MM.1S (cell line): ENCODE measurements at places on chromosomes 5 and 9.

DNA sequence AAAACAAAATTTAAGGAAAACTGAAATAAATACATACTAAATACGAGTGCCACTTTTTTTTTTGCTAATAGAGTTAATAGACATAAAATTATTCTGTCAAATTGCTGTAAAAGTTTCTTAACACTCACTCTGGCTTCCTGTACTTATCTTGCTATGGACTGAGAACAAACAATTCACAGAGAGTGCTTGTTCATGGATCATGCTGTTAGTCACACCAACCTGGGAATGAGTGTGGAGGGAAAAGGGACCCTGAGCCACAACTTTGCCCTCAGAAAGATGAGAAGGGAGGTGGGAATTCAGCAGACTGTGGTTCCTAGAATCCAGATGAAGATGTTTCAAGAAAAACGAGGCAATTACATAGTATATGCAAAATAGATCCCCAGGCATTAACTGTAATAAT, 246.9 kb downstream of the FBXL7 start:
- no peak for DNase-seq

GRCh38 chr5:179762079-179762780, 29.6 kb downstream of the MAML1 start:
- DNase-seq: peak; percentile 18

GRCh38 chr5:162683284-162683683, 615.7 kb downstream of the GABRG2 start:
- DNase-seq: no peak

GRCh38 chr9:96256800-96257199, 45.2 kb downstream of the HSD17B3 start:
- no peak for DNase-seq

DNA sequence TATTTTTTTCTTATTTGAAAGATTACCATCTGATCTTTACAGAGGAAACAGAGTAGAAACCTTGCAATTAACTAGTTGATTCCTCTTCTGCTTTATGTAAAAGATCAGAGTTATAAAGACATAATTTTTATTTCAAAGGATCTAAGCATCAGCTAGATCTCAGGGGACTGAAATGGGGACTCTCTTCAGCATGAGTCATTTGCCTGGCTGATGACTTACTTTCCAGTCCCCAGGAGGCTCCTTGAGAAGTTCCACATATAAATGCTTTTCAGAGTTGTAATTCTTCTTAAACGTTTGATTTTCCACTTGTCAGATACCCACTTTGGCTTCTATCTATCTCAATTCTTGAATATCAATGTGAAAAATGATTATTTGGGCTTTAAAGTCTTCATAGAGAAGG, 389.4 kb downstream of the RAB3C start:
- DNase-seq: no peak

DNA sequence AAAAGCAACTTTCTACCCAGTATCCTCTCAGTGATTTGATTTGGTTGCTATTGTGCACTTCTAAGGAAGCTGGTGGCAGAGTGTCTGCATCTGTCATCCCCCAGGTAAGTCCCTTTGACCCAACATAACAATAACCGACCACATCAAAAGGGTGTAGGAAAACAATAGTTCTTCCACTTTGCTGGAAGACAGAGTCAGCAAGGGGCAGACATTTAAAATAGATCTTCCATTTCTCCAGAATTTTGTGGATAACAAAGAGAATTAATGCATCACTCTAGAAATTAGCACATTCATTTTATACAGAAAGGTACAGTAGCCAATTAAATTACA, 177.5 kb downstream of the EBF1 start:
- no peak for DNase-seq

DNA sequence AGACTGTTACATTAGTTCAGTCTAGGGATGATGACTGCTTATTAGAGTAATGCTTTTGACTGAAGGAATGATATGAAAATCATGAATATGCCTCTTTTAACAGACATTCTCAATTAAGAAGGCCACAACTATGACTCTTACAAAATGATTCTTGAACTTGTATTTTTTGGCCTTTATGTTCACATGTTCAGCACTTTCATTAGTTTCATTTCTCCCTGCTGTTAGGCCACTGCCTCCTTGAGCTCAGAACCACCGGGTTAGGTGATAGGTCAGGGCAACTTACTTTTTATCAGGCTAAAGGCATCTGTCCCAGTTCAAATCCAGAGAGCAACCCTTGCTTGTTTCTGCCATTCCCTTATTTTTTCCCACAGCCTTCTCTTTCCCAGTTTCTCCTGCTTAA, 235.2 kb upstream of the ELL2 start:
- no peak for DNase-seq

- no peak for DNase-seq
These were observed 92.6 kb upstream of the TRIM32 start for GRCh38 chr9:116594547-116594946.

DNA sequence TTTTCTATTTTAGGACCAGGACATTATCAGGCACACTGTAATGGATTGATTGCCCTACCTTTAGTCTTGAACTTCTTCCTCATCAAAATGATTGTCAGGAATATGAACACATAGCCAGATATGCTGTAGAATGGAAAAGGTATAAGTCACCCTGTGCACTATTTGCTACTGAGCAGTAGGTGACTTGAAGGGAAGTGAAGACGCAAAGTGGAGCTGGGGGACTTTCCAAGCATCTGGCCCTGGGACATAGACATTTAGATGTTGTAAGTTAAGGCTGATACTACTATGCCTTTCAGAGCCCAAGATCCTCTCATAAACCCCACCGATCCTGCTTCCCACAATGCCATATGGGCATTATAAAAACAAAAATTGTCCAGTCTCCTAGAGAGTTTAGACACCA, 174.5 kb downstream of the DOCK8 start:
- DNase-seq: no peak

- peak; percentile 70 for DNase-seq
These were observed 46.6 kb upstream of the IPPK start for GRCh38 chr9:92716557-92716956.

- DNase-seq: no peak
These were observed 20.9 kb downstream of the CSF2 start for GRCh38 chr5:132094393-132095076.

DNA sequence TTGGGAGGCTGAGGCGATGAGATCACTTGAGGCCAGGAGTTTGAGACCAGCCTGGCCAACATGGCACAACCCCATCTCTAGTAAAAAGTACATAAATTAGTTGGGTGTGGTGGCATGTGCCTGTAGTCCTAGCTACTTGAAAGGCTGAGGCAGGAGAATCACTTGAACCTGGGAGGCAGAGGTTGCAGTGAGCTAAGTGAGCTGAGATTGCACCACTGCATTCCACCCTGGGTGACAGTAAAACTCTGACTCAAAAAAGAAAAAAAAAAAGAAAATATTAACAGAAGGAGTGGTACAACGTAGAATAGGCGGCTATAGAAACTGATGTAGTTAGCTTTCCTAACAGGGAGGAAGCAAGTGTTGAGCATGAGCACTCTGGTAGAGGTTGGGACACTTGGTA, 59.9 kb downstream of the PBX3 start:
- no peak for DNase-seq

DNA sequence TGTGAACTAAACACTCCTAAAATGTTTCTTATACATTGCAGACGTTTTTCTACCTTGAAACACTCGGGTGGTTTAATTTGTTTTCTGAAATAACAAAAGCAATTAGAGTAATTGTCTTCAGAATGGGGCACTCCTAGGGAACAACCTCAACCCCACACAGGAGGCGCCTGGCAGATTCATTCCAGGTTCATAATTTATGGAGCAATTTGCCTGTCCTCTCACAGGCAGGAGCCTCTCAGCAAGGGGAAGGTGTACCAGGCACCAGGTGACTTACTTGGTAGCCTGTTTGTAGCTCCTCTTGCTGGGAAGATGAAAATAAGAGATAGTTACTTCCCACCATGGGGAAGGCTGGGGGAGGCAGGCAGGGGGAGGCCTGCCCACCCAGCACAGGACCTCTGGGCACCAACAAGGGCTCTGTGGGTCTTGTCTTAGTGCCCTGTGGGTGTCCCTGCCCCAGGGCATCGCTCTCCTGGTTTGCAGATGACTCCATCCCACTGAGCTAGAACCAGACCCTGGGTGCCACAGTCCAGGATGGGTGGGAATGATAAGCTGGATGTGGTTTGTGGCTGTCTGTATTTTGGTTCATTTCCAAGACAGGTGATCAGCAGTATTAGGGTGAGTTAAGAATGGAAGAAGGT, 144.4 kb downstream of the FSTL4 start:
- no peak for DNase-seq

- DNase-seq: no peak
These were observed 11.9 kb downstream of the FYB1 start for GRCh38 chr5:39207345-39208045.

DNA sequence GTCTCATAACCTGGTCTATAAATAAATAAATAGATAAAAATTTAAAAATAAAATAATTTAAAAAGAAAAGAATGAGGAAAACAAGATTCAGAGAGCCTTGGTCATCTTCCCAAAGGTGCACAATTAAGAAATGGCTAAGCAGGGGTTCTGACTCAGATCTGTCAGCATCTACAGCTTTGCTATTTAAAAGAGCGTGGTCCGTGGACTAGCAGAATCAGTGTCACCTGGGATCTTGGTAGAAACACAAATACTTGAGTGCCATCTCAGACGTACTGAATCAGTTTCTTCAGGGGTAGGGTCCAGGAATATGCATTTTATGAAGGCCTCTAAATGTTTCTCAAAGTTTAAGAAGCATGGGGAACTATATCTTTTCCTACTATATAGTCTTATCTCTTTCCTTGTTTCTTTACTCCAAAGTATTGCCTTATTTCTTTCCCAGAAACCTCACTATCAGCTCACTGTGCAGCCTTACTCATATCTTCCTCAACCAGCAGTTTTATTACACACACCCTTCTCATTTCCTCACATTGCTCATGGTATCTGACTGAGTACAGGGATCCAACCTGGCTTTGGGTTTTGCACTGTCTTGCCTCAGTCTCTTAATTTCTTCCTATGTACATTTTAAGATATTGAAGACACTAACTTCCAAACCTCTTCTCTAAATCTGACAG, 58.6 kb downstream of the TMC1 start:
- DNase-seq: no peak

GRCh38 chr5:6760686-6761085, 47.5 kb downstream of the TENT4A start:
- DNase-seq: no peak

GRCh38 chr9:114938687-114939575, 8.5 kb upstream of the TNFSF8 start:
- no peak for DNase-seq

- no peak for DNase-seq
These were observed 7.7 kb upstream of the SLC35D2 start for GRCh38 chr9:96391021-96391765.

- no peak for DNase-seq
These were observed 174.8 kb downstream of the COL23A1 start for GRCh38 chr5:178415353-178415752.

- peak; percentile 73 for DNase-seq
These were observed 55.8 kb upstream of the SHC3 start for GRCh38 chr9:89234205-89235067.

- no peak for DNase-seq
These were observed 165.2 kb upstream of the KLF9 start for GRCh38 chr9:70579686-70580085.

GRCh38 chr9:120510816-120511215, 69.2 kb downstream of the CDK5RAP2 start:
- DNase-seq: no peak

GRCh38 chr9:3795556-3795955, 269.8 kb upstream of the RFX3 start:
- no peak for DNase-seq

- no peak for DNase-seq
These were observed 123.5 kb downstream of the DAB2IP start for GRCh38 chr9:121774715-121775613.

GRCh38 chr5:171845857-171846256, 60.2 kb downstream of the SMIM23 start:
- DNase-seq: no peak

DNA sequence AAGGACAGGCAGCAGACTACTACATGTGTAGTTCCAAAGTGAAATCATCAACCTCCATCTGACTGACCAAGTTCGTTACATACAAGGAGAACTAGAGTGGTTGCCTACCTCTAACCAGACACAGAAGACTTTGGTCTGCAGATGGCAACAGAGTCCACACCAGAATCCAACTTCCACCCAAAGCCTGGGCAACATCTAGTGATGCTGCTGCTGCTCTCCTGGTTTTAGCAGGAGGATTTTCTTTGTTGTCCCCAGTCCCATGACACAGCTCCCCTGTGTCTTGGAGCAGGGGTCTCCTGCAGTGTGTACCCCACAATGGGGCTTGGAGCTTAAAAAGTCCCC, 46.4 kb upstream of the APC start:
- DNase-seq: no peak

- no peak for DNase-seq
These were observed 2.1 kb downstream of the GTF3C4 start for GRCh38 chr9:132672413-132672690.

GRCh38 chr9:107368696-107369095, 85.6 kb downstream of the RAD23B start:
- no peak for DNase-seq

GRCh38 chr9:95032580-95033341, 284.7 kb downstream of the FANCC start:
- DNase-seq: no peak

DNA sequence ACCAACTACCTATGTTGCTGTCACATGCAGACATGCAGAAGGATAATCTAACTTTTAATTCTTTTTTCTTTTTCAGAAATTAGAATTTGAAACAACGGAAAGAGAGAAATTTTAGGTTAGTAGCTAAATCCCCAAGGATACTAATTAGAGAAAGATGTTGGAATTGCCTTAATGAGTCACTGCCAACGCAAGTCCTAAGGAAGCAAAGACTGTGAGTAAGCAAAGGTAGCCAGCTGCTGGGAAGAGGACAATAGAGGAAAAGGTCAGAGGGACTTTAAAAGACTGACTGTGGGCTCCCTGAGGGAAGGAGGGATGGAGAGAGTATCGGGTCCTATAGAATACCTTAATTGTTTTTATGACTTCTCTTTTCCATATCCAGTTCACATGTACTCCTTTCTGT, 461.9 kb upstream of the PAPPA start:
- DNase-seq: no peak

DNA sequence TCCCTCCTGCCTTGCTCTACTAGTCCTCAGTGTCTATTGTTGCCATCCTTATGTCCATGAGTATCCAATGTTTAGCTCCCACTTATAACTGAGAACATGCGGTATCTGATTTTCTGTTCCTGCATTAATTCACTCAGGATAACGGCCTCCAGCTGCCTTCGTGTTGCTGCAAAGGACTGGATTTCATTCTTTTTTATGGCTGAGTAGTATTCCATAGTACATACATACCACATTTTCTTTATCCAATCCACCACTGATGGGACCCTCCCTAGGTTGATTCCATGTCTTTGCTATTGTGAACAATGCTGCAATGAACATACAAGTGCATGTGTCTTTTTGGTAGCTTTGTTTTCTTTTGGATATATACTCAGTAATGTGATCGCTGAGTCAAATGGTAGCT, 50.4 kb downstream of the FNIP1 start:
- no peak for DNase-seq
